ENCODE measurements at places on chromosomes 3 and 15. TPM values are rescaled to one million over a fixed set of nuclear protein-coding genes. Genes with fewer than 3 reads are reported as not detected.

Gene STAC
- not detected for total RNA-seq

Gene UQCC5
- 7.3 TPM for total RNA-seq

GRCh38 chr3:75260-75659, 121.3 kb upstream of the CHL1 start:
- no peak overlapping the region for H3K4me3 ChIP-seq
- DNase-seq = no peak
- no peak overlapping the region for H3K27ac ChIP-seq
- H3K27me3 ChIP-seq = no peaks in the 10 kb centered on the region
- no peaks in the 10 kb centered on the region for H3K36me3 ChIP-seq

GRCh38 chr3:117358717-117359314, 649.2 kb downstream of the TUSC7 start:
- no peaks in the 10 kb centered on the region for H3K4me1 ChIP-seq
- no peaks in the 10 kb centered on the region for H3K27me3 ChIP-seq
- no peak overlapping the region for H3K27ac ChIP-seq
- no peak overlapping the region for H3K4me3 ChIP-seq
- no peaks in the 10 kb centered on the region for H3K36me3 ChIP-seq

GRCh38 chr15:69576035-69576526, 123.5 kb downstream of the RPLP1 start:
- no peak overlapping the region for H3K4me3 ChIP-seq
- H3K4me1 ChIP-seq = peaks cover 46% of the 10 kb centered on the region
- no peaks in the 10 kb centered on the region for H3K27me3 ChIP-seq
- H3K27ac ChIP-seq = no peak overlapping the region
- H3K36me3 ChIP-seq = no peaks in the 10 kb centered on the region

GRCh38 chr15:48581219-48581618, 64.3 kb downstream of the FBN1 start:
- H3K36me3 ChIP-seq = no peaks in the 10 kb centered on the region
- no peaks in the 10 kb centered on the region for H3K27me3 ChIP-seq
- H3K4me3 ChIP-seq = no peak overlapping the region
- no peaks in the 10 kb centered on the region for H3K4me1 ChIP-seq

Gene POPDC2
- total RNA-seq = 0.99 TPM

Measured in body of pancreas (tissue), 4 donors.